ENCODE measurements at places on chromosomes 5 and 9. TPM values are rescaled to one million over a fixed set of nuclear protein-coding genes. Genes with fewer than 3 reads are reported as not detected.

Gene TAF11L10
- total RNA-seq: not detected

Gene EIF4E1B
- not detected for total RNA-seq

Gene FAM151B
- total RNA-seq: 13.7 TPM

Gene ENG
- total RNA-seq: 52.6 TPM

Gene OR1J4
- 0.13 TPM for total RNA-seq

Gene HMMR
- total RNA-seq: 13.2 TPM

Gene TMOD1
- total RNA-seq: 0.65 TPM

Gene FOXD4
- 0.43 TPM for total RNA-seq

Gene FOXI1
- not detected for total RNA-seq

Gene PFN3
- total RNA-seq: not detected

Gene CHSY3
- total RNA-seq: 13.7 TPM

Gene RGS14
- 2.6 TPM for total RNA-seq

Gene KIAA1191
- total RNA-seq: 80.4 TPM

Gene PCDHB15
- 1.9 TPM for total RNA-seq

Gene SNAPC4
- 7.2 TPM for total RNA-seq

Gene SPINK5
- total RNA-seq: not detected

Gene TPM2
- 755 TPM for total RNA-seq

Gene RNF183
- not detected for total RNA-seq

Gene PCDHGA4
- 6.7 TPM for total RNA-seq

Gene TTLL11
- total RNA-seq: 6.7 TPM

Gene GABBR2
- total RNA-seq: 0.11 TPM

Gene DRD1
- total RNA-seq: not detected

Gene CCL19
- not detected for total RNA-seq

Gene CNTLN
- 24.6 TPM for total RNA-seq

Gene PPP3R2
- not detected for total RNA-seq

Gene C9orf153
- 0.91 TPM for total RNA-seq

Gene DAPK1
- 127 TPM for total RNA-seq

Gene ITGA2
- total RNA-seq: 1.4 TPM

Gene SLC46A2
- total RNA-seq: not detected

Gene KIF4B
- total RNA-seq: not detected

Gene TNC
- 1,433 TPM for total RNA-seq

Gene MLANA
- not detected for total RNA-seq

Gene IFNA21
- not detected for total RNA-seq

Gene EFNA5
- total RNA-seq: 20.1 TPM

Gene ZFP62
- 22.4 TPM for total RNA-seq

Gene CENPP
- total RNA-seq: 11.2 TPM

Gene SARDH
- total RNA-seq: 4.1 TPM

Gene LAMC3
- total RNA-seq: under 0.01 TPM

Gene ZNF366
- total RNA-seq: not detected

Gene ANKRD34B
- total RNA-seq: not detected

Gene PALM2AKAP2
- 11.0 TPM for total RNA-seq
